ENCODE measurements at places on chromosomes 7 and 10.

GRCh38 chr10:72020914-72021809 lies 57.0 kb downstream of the CHST3 start:
- DNase-seq = no peak

- DNase-seq = no peak
Measured at GRCh38 chr7:28176174-28176573, 4.4 kb downstream of the JAZF1 start.

GRCh38 chr10:130021383-130021950 lies 57.4 kb upstream of the EBF3 start:
- DNase-seq = no peak

GRCh38 chr10:27744802-27745731 lies 552 bp downstream of the MKX start:
- peak; percentile 17 for DNase-seq

DNA sequence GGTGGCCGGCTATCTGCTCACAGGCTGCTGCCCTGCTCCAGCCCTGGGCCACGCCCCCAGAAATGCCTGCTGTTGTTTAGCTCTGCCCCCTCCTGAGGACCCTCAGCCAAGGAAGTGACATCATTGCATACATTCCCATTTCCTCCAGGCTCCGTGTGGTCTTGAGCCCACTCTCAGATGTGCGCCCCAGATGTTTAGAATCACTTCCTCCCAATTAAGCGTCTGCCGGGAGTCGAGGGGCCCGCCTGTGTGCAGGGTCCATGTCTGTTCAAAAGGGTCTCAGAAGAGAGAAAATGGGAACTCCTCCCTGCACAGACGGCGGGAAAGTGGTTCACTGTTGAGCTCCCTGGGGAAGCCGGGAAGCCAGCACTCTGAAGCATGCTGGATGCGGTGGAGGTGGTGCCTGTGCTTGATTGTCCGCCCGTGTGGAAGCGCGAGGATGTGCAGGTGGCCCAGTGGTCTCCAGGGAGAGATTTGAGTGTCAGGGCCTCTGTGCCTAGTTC lies 116.9 kb upstream of the PPIF start:
- DNase-seq = no peak

GRCh38 chr10:92244796-92245195 lies 46.1 kb downstream of the CPEB3 start:
- no peak for DNase-seq

DNA sequence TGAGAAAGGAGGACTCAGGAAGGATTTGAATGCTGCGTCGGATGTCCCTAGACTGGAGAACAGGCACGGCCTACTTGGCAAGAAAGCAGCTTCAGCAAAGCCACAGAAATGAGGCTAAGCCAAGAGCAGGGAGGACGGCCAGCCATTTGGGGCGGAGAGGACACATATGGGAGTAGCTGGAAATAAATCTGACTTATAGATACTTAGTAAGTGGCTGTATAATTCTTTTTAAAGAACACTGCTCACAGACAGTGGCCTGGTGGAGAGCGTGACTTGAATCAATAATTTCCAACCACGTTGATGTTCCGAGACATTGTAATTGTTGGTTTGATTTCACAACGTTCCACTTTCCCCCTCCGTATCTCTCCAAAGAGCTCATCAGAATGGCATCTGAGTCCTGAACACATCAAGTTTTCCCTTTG lies 67.7 kb upstream of the JCAD start:
- no peak for DNase-seq

- DNase-seq = no peak
Measured at GRCh38 chr10:51433949-51434475, 265.4 kb downstream of the CSTF2T start.

- no peak for DNase-seq
Measured at GRCh38 chr7:102061354-102061945, 225.2 kb upstream of the SH2B2 start.

DNA sequence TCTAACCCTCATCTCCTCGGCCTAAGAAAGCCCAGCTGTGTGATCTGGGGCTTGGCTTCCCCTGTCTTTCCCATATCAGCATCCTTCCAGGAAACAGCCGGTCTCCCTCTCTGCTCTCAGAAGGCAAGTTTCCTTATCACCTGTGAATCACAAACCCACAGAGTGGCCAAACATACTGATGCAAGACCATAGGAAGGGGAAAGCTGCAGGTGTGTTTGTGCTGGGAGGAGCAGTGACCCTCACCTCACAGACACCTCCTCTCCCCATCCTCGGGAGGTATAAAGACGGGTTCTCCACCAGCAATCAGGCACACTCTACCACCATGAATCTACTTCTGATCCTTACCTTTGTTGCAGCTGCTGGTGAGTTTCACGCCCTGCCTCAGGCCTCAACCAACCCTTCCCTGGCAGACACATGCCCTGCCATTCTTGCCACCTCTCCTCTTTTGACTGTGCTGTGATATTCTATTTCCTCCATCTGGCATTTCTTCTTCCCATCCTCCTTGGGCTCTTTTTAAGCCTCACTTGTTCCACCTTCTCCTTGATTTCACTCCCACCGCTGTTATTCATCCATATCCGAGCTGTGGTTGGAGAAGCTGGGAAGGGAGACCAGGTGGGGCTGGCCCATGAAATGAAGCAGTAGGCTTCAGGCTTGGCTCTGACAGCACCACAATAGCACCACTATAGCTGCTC lies at the start of gene PRSS2:
PRSS2 (plus strand) TSS at position 310 of the 692 bp plus-strand sequence; CDS start at position 323, 13 bp downstream.
- no peak for DNase-seq

GRCh38 chr10:48958598-48959190 lies 19.1 kb upstream of the LRRC18 start:
- no peak for DNase-seq

DNA sequence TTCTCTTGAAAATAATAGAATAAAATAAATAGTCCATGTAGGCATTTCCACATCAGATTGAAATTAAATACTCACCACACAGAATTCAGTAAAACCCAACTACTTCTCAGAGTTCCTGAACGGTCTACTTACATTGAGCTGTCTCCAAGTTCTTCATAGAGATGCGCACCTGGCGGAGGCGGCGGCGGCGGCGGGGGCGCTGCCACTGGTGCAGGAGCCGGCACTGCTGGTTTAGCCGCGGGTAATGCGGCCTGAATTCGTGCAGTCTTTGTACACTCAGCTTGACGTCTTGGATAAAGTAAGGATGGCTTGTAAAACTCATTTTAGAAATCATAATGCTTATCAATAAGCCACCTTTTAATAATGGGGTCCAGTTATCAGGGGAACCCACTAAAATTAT lies 973.8 kb downstream of the PCDH15 start:
- no peak for DNase-seq

DNA sequence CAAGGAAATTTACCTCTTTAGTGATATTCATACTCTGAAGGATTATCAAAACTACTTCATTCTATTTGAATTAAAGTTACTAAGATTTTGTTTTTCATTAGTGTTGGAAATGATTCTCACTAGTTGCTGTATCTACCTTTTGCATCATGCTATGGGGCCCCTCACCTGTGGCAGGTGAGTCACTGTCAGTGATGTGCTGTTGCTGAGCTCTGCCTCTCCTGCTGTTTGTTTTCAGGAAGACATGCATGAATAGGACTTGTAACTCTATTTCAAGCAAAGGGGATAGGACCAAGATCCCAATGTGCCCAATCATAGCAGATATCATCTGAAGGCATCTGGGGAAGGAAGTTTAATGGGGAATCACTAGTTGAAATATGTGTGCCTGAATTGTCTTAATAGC lies 57.4 kb upstream of the AGR3 start:
- DNase-seq = no peak

DNA sequence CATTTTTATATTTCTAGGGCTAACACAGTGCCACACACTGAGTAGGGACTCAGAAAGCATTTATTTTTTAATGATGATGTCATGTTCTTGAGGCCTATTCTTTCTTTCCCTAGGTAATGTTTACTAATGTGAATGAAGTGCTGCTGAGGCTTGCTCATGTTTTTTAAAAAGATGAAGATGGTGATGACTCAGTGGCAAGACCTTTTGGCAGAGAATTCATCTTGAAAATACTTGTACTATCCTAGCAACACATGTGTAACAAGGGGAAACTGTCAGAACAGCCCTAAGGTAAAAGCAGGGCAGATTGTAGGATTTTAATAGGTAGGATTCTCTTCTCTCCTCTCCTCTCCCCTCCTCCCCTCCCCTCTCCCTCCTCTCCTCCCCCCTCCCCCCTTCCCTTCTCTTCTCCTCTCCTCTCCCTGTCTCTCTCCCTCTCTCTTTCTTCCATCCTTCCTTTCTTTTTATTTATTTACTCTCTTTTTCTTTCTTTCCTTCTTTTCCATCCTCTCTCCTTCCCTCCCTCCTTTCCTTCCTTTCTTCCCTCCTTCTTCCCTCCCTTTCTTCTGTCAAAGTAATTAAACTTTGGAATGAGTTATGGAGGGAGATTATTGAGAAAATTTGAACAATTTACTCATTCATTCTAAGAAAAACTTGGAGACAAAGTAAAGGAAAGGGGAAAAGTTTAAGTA lies 75.3 kb downstream of the ZNF92 start:
- no peak for DNase-seq

DNA sequence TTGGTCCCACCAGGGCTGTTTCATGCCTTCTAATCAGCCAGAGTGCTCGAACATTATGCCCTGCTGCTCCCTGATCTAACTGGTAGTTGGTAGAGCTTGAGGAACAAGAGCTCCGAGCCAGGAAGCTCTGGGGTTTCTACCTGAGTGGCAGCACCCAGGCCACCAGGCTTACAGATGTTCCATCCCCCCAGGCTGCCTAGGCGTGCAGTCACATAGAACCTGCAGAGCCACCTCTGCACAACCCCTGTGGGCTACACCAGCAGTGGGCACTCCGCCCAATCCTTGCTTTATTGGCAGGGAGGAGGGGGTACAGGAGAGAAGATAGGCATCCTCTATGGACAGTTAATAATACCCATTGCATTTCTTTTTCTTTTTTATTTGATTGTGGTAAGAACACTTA lies 21.8 kb downstream of the MAP3K8 start:
- no peak for DNase-seq

- no peak for DNase-seq
Measured at GRCh38 chr10:18583575-18584270, 67.7 kb downstream of the NSUN6 start.

DNA sequence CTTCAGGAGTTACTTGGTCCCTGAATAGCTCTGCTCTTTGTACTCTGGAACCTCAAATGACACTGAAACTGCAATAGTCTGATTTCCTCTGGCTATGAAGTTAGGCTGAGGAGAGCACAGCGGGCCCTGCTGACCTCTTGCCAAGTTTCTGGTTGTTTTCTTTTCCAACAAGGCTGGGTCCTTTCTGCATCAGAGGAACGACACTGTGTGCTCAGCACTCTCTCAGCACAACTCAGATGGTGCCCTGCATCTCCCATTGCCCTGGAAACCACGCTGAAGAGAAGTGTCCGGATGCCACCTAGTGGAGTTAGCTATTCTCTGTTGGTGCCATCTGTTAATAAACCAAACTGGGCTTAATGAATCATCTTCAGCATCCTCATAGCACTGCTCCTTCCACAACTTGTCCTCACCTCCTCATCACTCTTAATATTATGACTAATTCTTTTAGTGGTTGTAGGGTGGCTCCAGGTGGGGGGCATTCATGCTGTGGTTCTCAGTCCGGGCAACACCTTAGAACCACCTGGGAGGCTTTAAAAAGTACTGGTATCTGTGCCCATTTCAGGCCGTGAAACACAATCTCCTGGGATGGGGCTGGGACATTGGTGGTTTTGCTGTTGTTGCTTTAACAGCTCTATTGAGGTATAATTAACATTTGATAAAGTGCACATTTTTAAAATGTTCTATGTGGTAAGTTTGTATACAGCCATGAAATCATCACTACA lies 8.2 kb upstream of the EFCAB10 start:
- DNase-seq = peak; percentile 43

DNA sequence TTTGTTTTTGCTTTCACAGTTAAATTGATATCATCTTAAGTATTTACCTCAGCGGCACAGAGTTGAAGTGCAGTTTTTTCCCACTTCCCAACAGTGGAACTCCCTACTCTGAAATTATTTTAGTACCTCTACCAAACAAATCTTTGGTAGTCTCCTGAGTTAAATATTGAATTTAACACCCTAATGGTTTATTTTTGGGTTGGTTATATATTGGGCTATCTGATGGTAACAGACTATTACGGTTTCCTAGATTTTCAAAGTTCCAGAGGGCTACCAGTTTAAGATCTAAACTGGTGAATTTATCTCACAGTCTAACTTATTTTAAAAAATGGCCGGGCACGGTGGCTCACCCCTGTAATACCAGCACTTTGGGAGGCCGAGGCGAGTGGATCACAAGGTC lies 1.3 kb downstream of the ZNF277 start:
- DNase-seq = no peak

DNA sequence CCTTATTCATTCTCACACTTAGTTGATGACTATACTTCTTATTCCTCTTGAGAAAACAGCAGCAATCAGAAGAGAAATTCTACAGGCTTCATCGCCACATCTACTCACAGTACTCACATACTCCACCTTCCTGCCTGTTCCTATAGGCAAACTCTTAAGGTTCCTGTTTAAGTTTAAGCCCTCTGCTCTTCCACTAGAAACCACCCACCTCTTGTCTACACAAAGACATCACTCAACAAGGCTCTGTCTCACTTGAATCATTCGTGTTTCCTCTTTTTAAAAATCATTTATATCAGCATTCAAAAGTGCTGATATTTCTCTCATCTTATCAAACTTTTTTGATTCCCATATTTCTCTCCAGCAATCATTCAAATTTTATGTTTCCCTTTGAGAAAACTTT lies 85.5 kb upstream of the ADO start:
- DNase-seq = no peak

DNA sequence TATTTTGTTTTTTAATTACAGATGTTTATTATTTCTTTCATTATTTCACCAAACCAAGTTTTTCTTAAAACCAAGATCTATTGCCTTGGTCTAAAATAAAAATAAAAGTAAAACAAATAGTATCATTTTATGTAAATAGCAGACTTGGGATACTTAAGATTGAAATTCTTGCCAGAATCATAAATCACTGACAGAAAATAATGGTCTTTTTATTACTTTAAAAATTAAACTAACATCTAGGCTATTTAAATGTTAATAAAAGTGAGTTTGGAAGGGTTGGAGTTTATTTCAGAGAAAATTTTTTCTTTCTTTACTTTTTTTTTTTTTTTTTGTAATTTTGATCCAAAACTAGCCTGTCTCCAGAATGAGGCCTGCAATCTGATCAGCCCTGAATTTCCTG lies 568.0 kb upstream of the IGFBP3 start:
- no peak for DNase-seq

DNA sequence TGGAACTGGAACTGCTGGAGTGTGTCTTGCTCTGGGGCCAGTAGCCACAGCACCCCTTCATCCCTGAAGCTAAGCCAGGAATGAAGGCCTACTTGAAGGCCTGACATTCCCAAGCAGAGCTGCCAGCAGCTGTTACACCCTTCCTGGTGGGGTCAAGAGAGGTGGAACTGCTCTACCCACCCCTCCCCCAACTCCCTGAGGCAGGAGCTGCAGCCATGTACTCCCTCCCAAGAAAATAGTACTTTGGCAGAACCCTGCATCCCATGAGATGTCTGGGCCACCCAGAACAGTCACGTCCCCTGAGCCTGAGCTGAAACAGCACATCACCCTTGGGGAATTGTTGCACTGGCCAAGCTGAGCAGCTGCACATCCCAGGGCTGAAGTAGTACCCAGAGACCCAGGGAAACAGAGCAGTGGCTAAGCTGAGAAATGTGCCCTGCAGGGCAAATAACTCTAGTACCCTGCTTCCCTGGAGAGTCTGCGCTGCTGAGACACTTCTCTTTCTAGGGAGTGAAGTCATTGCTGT lies 63.4 kb upstream of the PLA2G12B start:
- no peak for DNase-seq

Measured in effector memory CD8-positive, alpha-beta T cell (primary cell).